ENCODE measurements at places on chromosomes 1 and 21. TPM values are rescaled to one million over a fixed set of nuclear protein-coding genes. Genes with fewer than 3 reads are reported as not detected.
A peak's percentile ranks its signal among the peaks of the same experiment; 100 is the strongest.

GRCh38 chr1:160209321-160210046 lies 4.3 kb downstream of the PEA15 start:
- no peak for DNase-seq

DNA sequence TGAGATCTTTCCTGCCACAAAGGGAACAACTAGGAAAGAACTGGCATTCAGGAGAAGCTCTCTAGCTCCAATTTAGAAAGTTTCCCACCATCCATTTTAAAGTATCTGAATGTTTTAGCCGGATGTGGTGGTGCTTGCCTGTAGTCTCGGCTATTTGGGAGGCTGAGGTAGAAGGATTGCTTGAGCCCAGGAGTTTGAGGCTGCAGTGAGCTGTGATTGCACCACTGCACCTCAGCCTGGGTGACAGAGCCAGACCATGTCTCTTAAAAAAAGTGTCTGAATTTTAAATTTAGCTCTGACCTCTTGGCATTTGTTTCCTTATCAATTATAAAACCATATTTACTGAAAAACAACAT lies 67.2 kb downstream of the RPAP2 start:
- no peak for DNase-seq

DNA sequence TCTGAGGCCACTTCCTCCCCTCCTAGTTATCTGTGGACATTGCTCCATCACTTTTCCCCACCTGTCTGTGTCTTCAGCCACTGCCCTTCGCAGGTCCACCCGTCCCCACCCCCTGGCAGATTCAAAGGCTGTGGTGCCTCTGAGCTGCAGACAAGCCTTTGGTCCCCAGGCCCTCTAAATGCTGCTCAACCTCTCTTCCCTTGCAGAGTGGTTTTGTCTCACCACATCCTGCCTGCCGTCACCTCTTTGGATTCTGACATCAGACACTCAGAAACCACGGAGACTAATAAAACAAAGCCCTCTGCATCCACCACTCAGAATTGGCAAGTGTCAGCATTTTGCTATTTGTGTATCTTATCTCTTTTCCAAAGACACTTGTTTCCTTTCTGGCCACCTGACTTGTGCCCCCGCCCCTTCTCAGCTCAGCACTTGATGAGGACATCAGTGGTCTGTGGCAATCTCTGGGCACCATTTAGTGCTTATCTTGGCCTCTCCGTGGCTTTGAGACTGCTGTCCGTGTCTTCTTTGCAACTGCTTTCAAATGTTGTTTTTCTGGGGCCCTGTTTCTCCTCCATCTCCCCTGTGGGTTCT lies 7.7 kb downstream of the CNIH3 start:
- peak; percentile 31 for DNase-seq

DNA sequence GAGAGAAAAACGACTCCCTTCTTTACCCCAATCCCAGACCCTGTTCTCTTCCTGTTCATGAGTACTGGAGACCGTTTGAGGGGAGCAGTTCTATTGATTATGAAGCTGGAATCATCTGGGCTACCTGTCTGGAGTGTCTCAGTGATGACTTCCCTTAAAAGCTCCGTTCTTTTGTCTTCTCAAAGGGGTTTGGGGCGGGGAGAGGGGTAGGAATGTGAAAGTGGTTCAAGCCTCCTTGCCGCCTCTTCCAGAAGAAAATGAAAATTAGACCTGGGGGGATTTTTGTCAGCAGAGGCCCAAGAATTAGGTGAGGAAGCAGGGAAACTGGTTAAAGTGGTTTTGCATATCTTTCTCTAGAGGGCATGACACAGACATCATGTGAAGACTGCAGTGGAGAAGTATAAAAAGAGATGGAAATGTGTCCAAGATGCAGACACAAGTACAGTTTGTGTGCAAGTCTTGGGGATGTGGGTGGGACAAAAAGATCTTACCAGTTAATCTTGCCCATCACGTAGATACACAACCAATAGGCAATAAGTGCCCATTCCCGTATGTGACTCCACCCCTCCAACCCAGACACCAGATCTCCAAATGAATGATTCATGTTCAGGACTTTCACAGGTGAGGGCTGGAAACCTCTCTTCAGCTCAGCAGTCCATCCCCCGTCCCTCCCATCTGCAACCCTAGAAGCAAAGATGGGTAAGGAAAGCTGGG lies 470 bp upstream of the MTMR11 start:
- DNase-seq = no peak

- no peak for DNase-seq
Observed at GRCh38 chr1:199815947-199816346, 211.6 kb upstream of the NR5A2 start.

GRCh38 chr1:47257224-47257623 lies 25.2 kb upstream of the TAL1 start:
- no peak for DNase-seq

- DNase-seq = no peak
Observed at GRCh38 chr1:161720422-161720821, 922 bp upstream of the FCRLB start.

DNA sequence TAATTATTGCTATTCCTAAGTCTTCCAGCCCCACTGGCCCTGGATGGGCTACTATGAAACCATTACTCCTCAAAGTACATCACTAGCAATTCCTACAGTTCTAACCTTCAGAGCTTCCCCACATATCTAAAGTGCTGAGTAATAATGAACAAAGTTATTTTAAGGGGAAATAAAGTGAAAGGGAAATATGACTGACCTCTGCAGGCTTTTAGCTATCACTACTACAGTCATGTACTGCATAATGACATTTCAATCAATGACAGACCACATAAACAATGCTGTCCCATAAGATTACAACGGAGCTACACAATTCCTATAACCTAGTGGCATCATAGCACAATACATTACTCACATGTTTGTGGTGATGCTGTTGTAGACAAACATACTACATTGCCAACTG lies 32.5 kb upstream of the ASPM start:
- DNase-seq = no peak

DNA sequence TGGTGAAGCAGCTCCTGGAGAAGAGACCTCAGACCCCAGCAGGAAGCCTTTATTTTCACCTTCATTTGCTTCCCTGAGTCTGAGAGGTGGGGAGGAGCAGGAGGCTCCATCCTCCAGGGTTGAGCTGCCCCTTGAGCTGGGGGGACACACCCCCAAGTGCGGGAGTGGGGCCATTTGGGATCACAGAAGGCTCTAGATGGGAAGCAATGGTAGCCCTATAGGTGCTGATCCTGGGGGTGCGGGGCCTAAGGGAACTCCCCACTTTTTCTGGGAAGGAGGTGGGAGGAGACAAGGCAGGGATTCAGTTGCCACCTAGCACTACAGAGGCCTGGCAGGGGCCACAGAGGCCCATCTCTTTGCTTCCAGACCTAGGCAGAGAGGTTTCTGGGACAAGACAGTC lies 247.9 kb upstream of the CSF3R start:
- DNase-seq = no peak

DNA sequence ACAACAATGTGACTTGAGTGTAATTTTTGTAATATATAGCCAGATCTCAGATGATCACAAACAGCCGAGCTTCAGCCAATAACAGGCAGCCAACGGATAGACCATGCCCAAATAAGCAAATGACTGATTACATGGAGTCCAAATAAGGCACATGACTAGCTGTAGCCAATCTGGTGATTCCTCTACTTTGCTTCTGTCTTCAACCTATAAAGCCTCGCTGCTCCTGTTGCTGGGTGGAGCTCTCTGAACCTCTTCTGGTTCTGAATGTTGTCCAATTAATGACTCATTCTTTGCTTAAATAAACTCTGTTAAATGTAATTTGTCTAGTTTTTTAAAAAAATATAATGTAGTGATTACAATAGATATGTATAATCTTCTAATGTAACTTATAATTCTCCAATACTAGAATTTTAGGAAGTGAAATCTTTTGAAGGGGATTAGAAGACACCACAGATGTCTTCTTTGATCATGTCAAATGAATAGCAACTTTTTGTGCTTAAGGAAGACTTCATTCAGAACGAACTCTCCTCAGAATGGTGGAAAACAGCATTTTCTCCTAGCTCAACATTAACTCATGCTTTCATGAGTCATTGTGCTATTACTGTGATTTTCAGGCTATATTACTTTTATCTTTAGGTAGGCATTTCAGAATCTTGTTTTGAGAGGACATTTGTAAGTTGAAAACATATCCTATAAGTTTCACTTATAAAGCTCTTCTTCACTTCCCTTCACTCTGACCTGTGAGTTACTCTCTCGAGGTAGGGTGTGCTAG lies 857.8 kb upstream of the B3GALT2 start:
- no peak for DNase-seq

- DNase-seq = no peak
Observed at GRCh38 chr1:9009438-9010370, 16.5 kb downstream of the SLC2A7 start.

GRCh38 chr1:233289676-233290075 lies 5.8 kb downstream of the PCNX2 start:
- DNase-seq = no peak

- DNase-seq = no peak
Observed at GRCh38 chr21:33063907-33064622, 5.9 kb upstream of the OLIG1 start.

DNA sequence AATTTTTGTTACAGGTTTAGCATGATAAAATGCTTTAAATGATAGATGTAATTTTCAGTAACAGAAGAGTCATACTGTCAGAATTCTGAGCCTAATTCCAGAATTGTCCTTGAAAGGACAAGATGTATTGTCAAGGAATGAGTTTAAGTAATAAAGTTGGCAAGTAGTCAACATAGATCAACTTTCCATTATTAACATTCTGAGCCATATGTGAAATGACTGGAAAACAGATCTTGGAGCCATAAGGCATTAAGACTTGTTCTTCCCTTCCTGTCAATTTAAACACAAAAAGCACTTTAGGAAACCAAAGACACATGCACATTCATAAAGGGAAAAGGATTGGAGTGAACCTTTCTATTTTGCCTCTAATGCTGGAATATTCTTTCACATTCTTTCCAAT lies 107.0 kb downstream of the ODF2L start:
- no peak for DNase-seq

DNA sequence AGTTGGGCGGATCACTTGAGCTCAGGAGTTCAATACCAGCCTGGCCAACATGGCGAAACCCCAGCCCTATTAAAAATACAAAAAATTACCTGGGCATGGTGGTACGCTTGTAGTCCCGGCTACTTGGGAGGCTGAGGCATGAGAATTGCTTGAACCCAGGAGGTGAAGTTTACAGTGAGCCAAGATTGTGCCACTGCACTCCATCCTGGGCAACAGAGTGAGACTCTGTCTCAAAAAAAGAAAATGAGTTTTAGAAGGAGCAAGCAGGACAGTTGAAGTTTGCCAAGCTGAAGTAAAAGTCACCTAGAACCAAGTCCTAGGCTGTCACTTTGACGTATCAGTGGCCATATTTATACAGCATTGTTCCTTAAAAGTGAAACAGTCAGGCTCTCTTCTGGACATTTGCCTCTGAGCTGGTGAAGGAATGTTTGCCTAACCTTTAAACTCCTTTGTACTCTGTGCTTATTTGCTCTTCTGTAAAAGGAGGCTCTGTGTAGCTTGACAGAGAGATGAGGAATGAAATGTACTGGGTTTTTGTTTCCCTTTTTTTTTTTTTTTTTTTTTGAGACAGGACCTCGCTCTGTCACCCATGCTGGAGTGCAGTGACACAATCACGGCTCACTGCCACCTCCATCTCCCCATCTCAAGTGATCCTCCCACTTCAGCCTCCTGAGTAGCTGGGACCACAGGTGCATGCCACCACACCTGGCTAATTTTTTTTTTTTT lies 2.8 kb downstream of the RAB4A start:
- DNase-seq = no peak

DNA sequence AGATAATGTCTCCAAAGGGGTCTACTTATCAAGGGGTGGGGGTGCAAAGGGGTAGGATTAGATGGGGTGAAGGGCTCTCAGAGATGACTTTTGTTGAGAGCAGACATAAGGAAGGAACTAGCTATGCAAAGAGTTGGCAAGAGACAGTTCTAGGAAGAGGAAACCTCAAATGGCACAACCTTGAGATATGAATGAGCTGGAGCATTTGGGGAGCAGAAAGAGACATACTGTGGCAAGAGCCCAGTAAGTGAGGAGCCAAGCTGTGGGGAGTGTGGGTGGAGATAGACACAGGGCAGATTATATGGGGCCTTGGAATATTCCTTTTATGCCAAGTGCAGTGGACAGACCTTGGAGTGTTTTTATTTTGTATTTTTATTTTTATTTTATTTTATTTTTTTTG lies 84.8 kb upstream of the BTG3 start:
- no peak for DNase-seq

GRCh38 chr1:94909486-94909885 lies 17.4 kb downstream of the CNN3 start:
- DNase-seq = no peak

GRCh38 chr1:22108339-22109105 lies 34.4 kb downstream of the WNT4 start:
- DNase-seq = no peak

DNA sequence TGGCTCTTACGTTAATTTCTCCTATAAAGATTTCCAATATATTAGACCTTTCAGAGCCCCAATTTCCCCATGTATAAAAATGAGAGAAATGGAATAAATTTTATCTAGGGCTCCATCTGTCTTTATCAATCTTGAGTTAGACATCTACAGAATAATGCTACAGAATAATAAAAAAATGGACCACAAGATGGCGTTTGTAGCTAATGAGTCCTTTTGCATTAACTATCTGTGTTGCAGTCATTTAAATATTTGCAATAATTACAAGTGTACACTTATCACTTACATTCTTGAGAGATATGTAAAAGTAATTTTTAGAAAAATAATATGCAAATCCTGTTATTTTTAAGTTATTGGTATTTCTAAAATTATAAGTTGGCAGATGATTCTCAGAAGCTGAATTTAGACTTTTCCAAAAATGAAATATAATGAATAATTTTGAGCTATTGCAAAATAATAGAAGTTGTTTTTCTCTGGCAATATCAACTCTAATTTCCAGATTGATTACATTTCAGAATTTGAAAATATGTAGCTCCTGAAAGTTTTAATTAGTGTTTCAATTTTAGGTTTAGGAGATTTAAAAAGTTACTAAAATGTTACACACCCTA lies 87.7 kb downstream of the SNX7 start:
- no peak for DNase-seq

- DNase-seq = no peak
Observed at GRCh38 chr1:162741574-162741973, 48.9 kb upstream of the HSD17B7 start.

GRCh38 chr21:46065215-46065913 lies 32.5 kb upstream of the COL6A2 start:
- no peak for DNase-seq

GRCh38 chr1:228500143-228500734 lies 13.1 kb downstream of the RNF187 start:
- DNase-seq = no peak

DNA sequence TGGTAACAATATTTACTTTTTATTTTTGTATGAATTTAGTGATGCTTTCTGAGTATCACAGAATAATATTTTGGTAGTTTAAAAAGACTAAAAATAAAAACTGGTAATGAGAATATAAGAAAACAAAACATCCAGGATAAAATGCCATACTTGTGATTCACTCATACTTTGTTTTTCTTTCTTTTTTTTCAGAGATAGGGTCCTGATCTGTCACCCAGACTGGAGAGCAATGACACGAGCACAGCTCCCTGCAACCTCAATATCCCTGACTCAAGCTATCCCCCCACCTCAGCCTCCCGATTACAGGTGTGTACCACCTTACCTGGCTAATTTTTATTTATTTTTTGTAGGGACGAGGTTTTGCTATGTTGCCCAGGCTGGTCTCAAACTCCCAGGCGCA lies 64.2 kb upstream of the ADAM30 start:
- DNase-seq = no peak

THEMIS2 gene
- 33.6 TPM for total RNA-seq

EMC1 gene
- 32.0 TPM for total RNA-seq

WNT2B gene
- total RNA-seq = 0.13 TPM

TRIM45 gene
- 1.4 TPM for total RNA-seq

BTG2 gene
- total RNA-seq = 584 TPM

All from T-helper 17 cell (primary cell).